ENCODE measurements at places on chromosomes 3 and 15.
A peak's percentile ranks its signal among the peaks of the same experiment; 100 is the strongest.

GRCh38 chr3:144643771-144644198 lies 672.2 kb downstream of the DIPK2A start:
- no peak for DNase-seq

DNA sequence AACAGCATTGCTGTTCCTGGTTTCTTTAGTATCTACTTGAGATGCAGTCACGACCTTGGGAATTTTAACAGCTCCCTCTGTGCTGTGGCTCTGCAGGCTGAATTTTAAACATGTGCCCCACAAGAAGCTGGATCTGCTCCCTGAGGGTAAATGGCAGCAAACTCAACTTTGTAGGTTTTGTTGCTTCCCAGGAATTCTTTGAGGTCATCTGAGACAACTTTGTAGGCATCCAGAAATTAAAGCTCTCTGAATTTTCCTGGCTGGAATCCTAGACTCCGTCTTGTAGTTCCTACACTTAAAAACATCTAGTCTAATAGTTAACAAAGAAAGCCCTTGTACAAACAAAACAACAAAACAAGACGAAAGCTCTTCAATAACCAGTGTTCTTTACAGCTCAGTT lies 366.3 kb downstream of the FEZF2 start:
- no peak for DNase-seq

GRCh38 chr15:65305150-65305758 lies 777 bp downstream of the RNU5B-1 start:
- no peak for DNase-seq

GRCh38 chr3:7205962-7206361 lies 345.0 kb downstream of the GRM7 start:
- no peak for DNase-seq

GRCh38 chr3:197205675-197206074 lies 92.7 kb downstream of the DLG1 start:
- no peak for DNase-seq

DNA sequence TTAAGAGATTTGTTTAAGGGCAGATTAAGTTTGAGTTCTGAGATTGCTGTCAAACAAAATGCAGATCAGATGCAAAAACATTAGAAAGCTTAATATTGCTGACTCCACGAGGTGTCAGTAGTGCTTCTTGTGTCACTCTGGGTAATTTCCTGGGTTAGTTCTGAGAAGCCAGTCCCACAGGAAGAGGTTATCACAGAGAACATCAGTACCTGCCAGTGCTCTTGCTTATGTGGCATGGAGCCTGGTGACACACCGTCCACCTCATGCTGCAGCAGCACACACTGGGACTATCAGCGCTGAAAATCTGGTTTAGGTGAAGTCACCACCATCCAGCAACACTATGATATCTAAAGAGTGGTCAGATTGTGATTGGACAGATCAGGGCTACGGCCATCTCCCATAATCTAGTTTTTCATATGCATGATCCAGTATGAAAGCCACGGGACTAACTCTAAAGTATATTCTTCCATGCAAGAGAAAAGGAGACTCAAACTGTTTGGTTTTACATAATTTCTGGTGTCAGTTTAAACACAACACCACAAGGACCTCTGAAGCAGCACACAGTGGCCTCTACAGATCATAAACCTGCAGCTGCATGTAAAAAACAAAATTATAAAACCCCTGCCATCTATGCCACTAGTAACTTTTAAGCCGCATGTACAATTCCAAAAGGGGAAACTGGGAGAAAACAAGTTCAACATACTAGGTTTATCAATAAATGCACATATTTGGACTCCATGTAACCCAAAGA lies 36.1 kb upstream of the MYO5C start:
- DNase-seq: peak; percentile 48

DNA sequence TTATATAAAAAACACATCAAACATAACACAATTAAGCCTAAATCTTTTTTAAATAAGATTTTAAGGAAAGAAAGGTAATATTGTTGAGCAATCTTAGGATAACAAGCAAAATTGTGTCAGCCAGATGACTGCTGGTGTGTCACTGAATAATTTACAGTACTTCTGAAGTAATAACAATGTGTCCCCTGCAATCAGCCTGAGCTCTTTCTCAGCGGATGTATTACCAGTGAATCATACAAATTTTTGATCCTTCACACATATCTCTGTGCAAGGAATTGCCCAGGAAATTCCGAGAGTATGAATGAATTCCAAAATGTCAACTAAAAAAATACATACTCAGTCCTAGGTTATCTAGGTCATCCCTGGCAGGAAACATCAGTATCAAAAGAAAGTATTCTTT lies 76.6 kb upstream of the PTX3 start:
- no peak for DNase-seq

DNA sequence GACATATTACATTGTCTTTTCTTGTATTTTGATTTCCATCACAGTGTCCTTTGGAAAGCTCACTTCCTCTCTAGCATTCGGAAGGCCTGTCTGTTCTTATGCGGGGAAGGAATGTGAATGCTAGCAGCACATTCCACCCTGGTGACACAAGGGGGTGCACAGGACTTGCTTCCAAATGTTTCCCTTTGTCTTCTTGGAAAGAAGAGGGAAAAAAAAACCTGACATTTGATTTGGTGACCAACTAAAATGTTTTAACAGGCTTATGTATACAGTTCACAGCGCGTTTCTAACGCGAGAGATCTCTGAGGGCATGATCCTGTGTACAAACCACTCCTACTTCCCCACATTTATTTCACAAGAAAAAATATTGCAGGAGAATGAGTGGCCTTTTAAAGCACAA lies 107.6 kb upstream of the FXR1 start:
- DNase-seq: peak; percentile 27

- no peak for DNase-seq
Observed at GRCh38 chr15:62105266-62105665, 38.5 kb downstream of the C2CD4A start.

GRCh38 chr3:66405701-66406091 lies 95.1 kb downstream of the LRIG1 start:
- peak; percentile 35 for DNase-seq

DNA sequence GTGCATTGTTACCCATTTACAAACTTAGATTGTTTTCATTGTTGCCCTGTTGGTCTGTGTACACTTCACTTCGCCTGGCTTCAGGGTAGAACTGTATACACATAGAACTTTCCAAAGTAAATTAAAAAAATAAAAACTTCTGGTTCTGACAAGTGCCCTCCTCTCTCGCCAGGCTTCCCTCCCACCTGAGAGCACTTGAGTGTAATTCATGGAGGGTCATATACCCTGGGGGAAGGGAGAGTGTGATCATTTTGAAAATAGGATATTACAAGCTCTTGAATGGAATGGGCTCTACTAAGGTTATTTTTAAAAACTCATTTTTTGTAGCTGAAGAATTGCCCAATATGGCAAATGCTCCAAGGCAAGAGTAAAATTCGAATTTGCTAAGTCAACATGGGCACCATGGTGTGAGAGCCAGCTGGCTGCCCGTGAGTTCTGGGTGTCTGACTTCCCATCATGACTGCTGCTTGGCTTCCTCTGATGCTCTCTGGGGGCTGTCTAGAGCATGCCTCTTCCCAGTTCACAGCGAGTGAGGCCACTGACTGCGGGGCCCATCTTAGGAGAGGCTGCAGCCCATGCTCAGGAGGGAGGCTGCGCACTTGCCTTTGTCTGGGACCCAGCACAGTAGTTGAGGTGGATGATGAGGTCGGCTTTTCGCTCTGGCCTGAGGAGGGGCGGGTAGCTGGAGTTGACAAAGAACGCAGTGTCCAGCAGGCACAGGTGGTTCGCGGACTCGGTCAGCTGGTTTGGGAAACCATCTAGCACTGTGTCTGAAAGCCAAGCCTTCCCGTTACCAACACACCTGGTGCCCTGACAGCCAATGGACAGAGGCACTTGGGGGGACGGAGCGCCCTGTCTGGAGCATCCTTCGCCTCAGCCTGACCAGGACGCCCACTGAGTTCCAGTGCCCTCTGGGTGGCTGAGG lies 13.1 kb upstream of the EHD4 start:
- DNase-seq: no peak

All from BE2C (cell line).